AG09319 (cell line): ENCODE measurements at places on chromosomes 12 and 14.

- DNase-seq: no peak
Observed at GRCh38 chr12:58847901-58848600, 72.3 kb downstream of the LRIG3 start.

- DNase-seq: no peak
Observed at GRCh38 chr12:130083002-130083401, 79.3 kb upstream of the FZD10 start.

GRCh38 chr14:104460791-104461651, 118.5 kb upstream of the C14orf180 start:
- no peak for DNase-seq

- no peak for DNase-seq
Observed at GRCh38 chr12:22682663-22683062, 57.7 kb downstream of the ETNK1 start.

DNA sequence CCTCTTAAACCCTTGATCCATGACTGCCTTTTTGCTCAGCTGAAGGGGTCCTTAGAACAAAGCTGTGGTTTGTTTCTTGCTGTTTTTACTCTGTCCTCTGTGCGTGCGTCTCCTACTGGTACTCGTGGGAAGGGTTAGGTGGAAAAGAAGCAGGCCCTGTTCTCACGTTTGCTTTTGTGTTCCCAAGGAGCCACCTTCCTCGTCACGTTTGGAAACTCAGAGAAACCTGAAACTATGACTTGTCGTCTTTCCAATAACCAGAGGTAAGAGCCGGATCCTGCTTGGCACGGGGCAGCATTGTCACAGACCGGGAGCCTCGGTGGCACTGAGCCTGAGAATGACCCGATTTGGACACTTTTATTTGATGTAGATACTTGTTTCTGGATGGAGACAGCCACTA, 13.1 kb downstream of the ZFYVE21 start:
- DNase-seq: no peak

- no peak for DNase-seq
Observed at GRCh38 chr14:104201063-104201462, 62.7 kb downstream of the KIF26A start.

GRCh38 chr12:94802796-94803195, 152.4 kb upstream of the TMCC3 start:
- no peak for DNase-seq

DNA sequence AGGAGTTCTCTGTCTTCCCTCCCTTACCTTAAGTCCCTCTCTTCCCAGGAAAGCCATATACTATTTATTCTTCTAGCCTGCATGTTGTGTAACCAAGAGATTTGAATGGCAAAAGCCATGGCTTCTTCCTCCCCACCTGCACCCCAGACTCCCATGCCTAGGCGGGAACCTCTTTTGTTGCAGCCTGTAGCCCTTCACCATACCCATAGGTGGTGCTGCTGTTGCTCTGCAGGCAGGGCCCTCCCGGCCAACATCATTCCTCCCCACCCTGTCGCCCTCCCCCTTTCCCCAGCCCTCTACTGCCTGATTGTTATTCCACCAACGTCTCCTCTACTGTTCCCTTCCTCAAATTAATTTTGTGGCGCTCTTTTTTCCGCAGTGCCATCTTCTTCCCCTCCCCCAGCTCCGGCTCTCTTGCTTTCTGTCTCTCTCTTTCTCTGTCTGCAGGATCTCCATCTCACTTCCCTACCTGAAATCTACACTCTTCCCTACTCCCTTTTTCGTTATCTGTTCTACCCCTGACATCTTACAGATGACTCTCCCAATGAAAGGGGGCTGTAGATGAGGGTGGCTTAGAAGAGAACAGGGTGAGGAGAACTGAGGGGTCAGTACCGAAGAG, 13.8 kb downstream of the NGDN start:
- DNase-seq: no peak

DNA sequence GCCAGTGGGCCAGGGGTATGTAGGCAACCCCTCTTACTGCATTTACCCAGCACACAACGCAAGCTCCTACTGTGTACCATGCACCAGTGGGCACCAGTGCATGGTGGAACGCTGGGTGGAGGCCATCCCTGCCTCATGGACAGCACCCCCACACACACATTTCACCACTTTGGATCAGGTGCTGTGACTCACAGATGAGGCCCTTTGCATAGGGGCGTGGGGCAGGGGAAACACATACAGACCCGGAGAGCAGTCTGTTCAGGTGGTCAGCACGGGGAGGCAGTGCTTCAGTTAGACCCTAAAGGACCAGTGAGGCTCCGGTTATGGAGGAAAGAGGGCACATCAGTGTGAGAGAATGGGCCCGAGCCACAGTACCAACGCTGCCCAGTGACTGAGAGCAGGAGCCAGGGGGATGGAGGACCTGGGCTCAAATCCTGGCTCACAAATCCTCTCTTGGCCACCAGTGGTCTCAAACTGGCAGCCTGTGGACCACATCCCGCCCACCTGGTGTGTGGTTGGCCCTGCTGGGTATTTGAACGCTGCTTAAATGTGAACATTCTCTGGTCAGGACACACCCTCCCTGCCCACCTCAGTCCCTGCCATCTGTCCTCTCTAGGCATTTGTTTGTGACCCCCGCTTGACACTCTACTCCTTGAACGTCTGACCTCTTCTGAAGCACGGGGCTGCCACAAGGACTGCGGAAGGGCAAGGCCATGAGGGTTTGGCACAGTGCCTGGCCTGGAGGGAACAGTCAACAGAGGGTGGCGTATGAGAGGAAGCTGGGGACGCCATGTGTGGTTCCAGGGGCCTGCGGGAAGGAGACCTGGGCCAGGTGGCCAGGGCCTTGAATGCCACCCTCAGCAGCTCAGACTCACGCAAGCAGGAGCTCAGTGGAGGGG, 46.7 kb downstream of the FAM222A start:
- DNase-seq: no peak

DNA sequence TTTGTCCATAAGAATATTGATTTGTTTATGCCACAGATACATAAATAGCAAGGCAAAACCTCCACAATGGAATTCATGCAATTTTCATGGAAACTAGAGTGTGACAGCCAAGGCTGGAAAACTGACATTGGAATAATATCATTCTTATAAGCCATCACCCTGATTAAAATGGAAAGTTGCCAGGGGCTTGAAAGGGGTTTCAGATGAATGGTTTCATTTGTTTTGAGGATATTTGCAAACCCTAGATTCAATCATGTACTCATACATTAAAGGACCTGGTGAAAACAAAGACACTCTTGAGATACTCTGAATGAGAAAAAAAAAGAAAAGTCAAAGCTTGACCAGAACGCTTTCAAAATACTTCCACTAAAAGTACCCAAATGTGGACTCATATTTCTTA, 205.7 kb downstream of the DIO2 start:
- no peak for DNase-seq

GRCh38 chr12:49195736-49196135, 6.9 kb upstream of the TUBA1A start:
- no peak for DNase-seq

- DNase-seq: no peak
Observed at GRCh38 chr12:6031001-6031400, 85.9 kb upstream of the ANO2 start.

- DNase-seq: no peak
Observed at GRCh38 chr12:25384893-25385248, 134.1 kb upstream of the KRAS start.

DNA sequence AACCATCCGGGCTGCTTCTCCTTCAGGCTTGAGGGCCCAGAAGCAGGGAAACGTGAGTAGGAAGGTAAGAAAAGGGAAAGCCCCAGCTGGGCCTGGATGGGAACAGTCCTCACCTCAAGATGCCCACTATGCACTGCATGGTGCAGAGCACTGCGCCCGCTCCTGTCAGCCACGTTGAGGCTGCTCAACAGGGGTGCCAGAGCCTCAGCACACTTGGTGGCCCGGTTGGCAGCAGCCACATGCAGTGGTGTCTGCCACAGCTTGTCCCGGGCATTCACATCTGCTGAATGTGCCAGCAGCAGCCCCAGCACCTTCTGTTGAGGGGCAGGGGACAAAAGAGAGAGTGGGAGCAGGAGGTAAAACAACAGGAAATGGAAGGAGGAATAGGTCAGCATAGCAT, 2.5 kb downstream of the ANKRD52 start:
- no peak for DNase-seq

- no peak for DNase-seq
Observed at GRCh38 chr14:51859131-51859530, 1.3 kb upstream of the GNG2 start.

DNA sequence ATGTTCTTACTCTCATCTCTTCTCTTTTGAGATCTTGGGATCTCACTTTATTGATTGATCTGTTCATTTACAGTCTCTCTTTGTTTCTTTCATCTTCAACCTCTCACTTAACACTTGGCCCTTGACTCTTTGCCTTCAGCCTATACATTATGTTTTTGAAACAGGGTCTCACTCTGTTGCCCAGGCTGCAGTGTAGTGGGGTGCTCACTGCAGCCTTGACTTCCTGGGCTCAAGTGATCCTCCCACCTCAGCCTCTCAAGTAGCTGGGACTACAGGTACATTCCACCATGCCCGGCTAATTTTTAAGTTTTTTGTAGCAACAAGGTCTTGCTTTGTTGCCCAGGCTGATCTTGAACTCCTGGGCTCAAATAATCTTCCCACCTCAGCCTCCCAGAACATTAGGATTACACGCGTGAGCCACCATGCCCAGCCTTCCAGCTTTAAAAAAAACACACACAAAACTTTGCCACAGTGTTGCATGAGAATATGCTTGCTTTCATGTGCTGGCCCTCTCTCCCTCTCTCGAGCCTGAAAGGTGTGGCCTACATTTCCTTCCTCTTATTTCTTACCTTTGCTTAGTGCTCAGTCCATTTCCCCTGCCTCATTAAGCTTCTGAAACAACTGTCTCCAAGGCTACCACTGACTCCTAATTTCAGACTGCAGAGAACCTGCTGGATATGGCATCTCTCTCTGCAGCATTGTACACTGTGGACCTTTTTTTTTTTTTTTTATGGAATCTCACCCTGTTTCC, 9.9 kb downstream of the DIP2B start:
- DNase-seq: no peak

DNA sequence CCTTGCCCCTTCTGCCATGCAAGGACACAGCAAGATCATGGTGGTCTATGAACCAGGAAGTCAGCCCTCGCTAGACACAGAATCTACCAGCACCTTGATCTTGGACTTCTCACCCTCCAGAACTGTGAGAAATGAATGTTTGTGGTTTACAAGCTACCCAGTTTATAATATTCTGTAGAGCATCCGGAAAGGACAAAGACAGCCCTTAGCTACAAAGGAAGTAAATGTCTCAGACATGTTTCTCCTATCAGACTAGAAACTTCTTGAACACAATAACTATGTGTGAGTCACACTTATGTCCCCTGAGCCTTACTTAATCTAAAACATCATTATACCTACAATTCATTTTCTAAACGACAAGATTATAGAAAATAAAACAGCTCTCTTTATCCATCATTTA, 176.7 kb downstream of the KLHL28 start:
- DNase-seq: no peak

- peak; percentile 57 for DNase-seq
Observed at GRCh38 chr12:51590347-51591015, 552 bp upstream of the SCN8A start.

DNA sequence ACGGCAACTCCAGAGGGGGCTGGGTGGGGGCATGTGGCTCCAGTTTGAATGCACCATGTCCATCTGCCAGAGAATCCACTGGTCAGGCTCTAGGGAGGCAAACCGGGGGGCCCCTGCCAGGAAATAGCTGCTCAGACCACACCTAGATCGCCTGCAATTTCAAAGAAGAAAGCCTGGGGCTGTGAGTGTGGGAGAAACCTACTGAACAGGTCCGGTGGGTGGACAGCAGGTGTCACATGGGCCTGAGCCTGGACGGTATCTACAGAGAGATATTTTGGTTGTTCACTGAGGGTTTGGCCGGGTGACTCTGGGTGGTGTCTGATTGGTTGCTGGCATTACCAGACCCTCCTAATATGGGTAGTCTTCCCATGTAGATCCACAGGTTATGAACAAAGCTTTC, 32.0 kb downstream of the DAO start:
- no peak for DNase-seq

GRCh38 chr14:58815794-58816193, 178.0 kb downstream of the DACT1 start:
- no peak for DNase-seq

DNA sequence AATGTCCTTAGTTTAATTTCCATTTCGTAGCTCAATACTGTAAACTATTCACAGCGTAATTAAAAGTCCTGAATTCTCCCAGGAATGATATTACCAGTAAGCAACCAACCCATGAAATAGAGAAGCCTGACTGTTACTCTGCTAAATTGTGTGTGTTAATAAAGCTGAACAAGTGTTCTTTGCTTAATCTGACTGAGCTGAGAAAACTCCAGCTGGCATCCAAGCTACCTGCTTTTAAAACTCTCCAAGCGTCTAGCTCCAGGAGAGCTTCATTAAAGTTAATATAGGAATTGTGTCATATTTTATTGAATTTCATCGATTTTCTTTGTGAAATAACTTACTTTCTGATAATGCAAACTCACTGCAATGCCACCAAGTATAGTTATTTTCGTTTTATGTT, 524.4 kb downstream of the SLC16A7 start:
- no peak for DNase-seq

DNA sequence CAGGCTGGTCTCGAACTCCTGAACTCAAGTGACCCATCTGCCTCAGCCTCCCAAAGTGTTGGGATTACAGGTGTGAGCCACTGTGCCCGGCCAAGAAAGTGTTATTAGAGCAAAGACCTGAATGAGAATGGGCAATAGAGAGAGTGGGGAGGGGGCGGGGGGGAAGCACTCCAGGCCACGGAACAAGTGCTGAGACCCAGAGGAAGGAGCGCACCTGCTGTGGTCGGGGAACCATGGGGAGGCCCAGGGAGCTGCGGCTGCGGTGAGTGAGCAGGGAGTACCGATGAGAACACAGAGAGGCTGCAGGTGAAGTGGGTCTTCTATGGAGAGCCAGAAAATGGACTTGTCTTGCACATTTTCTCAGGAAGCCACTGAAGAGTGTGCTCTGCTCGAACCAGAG, 10.8 kb downstream of the SMIM41 start:
- DNase-seq: no peak

- DNase-seq: no peak
Observed at GRCh38 chr12:53844994-53845844, 93.4 kb upstream of the HOXC13 start.

DNA sequence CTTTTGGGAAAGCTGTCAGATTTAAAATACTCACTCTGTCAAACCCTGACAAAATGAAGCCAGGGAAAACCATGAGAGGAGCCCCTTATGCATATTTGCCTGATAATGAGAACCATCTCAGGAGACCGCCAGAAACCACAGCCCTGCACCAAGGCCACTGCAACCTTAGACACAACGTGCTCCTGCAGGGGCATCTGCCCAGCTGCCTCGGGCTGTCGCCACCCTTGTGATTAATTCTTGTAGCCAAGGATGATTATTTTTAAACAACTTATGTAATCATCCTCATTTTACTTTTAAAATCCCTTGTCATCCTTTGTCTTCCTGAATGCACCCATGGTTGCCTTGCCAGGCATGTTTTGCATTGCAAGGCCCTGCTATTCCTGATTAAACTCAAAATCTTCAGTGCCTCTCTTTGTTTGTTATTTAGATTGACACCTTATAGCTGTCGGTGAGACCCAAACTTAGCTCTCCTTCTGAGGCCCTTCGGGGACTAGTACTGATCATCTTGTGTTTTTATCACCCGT, 766.4 kb upstream of the TMEM132C start:
- DNase-seq: no peak
